ENCODE measurements at places on chromosomes 7 and 10.
A peak's percentile ranks its signal among the peaks of the same experiment; 100 is the strongest.

DNA sequence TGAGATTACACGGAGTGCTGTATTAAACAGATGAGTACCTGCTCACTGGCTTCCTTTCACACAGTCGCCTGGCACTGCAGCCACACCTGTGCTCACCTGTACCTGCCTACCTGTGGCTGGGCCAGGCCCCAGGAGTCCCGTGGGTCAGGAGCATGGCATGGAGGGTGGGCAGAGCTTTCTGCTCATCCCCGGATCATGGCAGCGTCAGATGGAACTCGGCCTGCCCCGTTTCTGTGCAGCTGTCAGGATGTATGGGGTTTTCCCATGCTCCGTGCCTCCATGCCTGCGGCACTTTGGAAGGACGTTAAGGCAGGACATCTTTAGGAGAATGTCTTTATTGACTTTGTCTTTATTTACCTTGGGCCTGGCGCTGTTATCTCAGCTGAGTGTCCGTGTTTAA is 112.2 kb downstream of the MGMT start:
- no peak for DNase-seq

GRCh38 chr7:124784879-124785818 is 19.6 kb upstream of the GPR37 start:
- peak; percentile 15 for DNase-seq

DNA sequence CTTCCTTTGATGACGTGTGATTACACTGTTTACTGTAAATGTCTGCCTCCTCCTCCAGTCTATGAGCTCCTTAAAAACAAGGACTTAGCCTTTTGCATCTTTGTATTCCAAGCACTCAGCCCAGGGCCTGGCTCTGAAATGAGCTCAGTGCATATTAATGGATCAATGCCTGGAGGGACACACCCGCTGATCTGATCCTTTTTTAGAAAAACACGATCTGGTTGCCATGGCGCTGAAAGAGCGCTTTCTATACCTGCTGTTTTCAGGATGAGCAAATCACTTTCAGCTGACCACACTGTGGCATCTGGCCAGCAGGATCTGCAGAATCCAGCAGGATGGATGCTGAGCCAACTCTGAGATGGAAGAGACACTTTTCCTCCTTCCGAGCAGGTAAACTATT is 37.8 kb upstream of the GARS1 start:
- no peak for DNase-seq

DNA sequence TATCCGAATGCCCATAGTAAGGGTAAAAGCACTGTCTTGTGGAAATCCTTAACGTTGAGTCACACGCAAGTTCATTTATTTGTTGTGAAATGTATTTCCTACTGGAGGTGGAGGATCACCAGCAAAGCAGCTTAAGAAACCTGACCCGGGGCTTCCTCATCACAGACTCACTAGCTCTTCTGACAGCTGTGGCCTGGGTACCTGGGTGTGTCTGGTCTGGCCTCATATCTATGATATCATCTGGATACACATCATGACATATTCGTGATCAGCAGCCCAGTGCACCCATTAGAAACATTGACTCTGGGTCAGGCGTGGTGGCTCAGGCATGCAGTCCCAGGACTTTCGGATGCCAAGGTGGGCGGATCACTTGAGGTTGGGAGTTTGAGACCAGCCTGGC is 8.8 kb downstream of the DRGX start:
- no peak for DNase-seq

DNA sequence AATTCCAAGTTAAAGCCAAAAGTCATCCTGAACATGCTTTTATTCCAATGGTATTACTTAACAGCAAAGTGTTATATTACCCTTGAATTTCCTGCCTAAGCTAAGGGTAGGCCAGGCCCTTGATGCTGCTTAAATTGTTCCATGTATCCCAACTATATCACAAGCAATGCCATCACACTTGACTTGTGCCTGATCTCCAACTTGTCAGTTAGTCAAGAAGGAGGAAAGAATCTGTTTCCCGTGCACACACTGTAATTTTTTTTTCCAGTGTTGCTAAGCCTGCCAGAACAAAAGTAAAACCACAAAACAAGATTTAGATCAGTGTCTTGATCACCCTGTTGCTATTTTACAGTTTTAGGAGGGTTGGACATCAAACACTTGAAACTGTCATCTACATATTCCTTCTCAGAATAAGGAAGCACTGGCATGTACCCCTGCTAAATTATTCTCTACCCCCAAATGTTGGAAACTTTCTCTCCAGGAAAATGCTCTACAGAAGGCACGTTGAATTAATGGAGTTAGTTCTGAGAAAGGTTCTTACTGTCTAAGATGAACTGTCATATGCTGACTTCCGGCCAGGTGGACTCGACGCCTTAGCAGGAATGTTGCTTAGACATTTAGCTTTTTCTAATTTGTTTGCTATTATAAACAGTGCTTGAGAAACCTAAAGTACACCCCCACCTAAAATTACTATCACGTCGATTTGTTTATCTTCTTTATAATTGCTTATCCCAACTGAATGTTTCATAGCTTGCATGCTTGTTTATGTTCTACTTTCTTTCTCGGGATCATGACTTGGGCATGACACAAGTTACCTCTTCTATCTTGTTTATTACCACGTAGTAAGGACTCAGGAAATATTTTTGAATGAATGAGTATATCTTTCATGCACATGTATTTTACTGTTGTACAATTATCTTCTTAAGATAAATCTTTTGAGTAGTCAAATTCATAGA is 105.5 kb upstream of the ZNF438 start:
- no peak for DNase-seq

DNA sequence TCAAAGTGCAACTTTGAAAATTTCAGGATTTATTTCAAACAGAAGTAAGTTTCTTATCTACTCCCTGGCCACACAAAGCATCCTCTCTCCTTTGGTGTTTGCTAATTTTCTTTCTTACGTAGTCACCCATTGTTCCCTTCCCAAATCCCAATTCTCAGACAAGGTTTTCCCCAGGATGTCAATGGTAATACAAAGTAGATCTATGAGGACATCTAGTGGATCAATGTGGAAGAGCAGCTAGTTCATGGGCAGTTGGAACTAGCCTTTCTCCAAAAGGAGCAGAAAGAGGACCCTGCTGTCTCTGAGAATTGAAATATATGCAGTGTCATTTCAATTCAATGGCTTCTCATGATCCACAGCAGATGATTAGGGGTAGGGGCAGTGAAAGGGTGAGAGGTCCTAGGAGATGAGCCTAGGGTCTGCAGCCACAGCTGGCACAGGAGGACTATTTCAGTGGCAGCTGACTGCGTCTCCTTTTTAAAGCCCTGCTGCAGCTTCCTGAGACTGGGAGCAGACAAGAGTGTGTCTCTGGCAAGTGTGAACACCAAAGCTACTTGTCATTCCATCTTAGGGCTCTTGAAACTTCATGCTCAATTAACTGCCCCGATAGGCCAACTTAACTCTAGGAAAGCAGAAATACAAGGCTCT is 632.6 kb downstream of the KCNMA1 start:
- peak; percentile 61 for DNase-seq

GRCh38 chr7:73612598-73613269 is 11.6 kb downstream of the MLXIPL start:
- DNase-seq, result no peak

GRCh38 chr7:28754447-28754846 is 203.7 kb downstream of the TRIL start:
- DNase-seq, result no peak

GRCh38 chr7:105806592-105807447 is 69.6 kb downstream of the ATXN7L1 start:
- no peak for DNase-seq

DNA sequence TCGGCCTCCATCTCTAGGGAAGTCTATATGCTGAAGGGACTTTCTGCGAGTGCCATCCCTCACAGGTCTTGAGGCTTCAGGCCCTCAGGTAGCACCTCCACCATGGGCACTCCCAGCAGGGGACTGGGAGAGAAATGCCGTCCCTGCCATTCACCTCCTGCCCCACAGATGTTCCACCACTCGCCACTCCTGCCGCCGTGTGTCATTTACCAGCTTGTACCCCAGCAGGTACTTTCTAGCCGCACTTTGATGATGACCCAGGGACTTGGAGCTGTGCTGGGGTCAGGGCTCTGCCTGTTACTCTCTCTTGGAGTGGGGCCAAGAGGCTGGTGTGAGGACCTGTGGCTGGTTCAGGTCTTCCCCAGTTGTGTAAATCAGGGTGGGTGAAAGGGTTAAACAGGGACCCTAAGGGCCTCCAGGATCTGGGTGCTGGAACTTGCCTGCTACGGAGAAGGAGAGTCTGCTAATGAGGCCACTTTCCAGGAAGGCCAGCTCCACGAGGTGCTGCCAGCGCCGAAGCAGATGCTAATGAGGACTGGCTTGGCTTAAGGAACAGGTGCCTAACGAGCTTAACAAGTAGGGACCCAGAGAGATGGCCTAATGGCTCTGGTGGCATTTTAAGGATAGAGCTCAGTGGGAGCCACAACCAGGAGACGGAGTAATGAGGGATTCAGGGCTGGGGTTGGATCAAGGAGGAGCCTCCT is 32.4 kb downstream of the CRHR2 start:
- no peak for DNase-seq

- DNase-seq, result no peak
These were observed 63.4 kb upstream of the ANK3 start for GRCh38 chr10:60453036-60453435.

DNA sequence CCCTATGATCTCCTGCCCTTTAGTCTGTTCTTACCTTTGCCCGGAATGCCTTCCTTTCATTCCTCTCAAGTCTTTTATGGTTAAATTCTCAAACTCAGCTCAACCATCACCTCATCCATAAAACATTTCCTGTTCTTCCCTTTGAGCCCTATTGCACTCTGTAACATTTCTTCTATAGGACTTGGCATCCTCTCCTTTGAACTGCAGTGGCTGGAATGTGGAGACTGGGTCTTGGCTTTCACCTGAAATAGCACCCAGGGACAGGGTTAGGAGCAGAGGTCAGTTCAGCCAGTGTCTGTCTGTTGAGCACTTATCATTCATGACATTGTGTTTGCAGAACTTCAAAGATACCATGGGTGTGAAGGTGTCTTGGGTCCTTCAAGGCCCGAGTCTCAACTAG is 7.2 kb downstream of the NFE2L3 start:
- DNase-seq, result no peak

- DNase-seq, result no peak
These were observed 1.6 kb upstream of the RAB19 start for GRCh38 chr7:140402178-140402835.

DNA sequence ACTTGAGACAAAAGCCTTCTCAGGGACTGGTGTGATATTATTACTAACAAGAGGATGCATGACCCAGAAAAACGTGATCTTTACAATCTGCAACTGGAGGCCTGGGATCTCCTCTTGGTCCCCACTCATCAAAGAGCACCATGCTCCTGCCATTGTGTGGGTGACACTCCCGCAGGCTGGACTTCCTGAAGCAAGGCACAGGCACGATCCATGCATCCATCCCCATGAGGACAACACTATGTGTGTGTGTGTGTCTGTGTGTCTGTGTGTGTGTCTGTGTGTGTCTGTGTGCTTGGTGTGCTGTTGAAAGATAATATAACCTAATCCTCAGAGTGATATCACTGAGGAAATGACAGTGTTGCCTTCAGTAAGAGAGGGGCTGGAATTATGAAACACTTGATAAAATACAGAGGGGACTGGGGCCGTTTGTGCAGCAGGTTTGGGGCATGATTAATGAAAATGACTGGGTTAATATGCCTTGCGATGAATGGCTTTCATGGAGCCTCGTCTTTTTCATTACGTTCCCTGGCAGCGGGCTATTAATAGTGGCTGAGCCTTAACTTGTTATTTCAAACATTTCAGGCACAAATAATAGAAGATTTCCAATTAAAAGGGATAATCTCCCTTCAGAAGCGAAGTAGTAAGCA is 180.8 kb upstream of the TCERG1L start:
- DNase-seq, result no peak

DNA sequence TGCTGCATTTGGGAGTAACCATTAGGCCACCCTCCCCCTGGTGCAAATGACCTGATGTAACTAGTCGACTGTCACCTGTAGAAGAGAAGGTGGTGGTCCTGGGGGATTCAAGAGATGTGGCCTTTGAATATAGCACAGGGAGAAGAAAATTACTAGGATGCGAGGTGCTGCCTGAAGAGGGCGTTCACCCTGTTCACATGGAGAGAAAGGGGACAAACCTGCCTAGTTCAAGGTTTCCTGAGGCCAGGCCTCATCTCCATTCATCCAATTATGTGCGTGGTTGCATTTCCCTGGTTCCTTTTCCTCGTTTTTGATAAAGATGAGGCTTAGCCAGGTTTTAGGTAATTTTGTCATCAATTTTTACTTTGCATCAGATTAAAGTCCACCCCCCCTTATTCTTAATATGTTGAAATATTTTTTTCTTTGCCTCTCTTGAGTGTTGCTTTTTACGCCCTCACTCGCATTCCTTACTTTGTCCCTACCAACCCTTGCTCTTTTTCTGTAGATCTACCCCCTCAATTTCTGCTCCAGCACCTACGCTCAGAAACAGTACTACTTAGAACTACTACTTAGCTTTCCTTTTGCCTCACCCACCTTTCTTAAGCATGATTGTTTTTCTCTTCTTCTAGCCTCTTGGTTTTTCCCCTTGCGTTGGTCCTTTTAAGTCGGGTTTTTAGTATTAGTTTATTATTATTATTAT is 13.7 kb downstream of the CLCN1 start:
- DNase-seq, result no peak

- no peak for DNase-seq
These were observed 74.8 kb upstream of the SVIL start for GRCh38 chr10:29709484-29710002.
